ENCODE measurements at places on chromosomes 6 and 20.
A peak's percentile ranks its signal among the peaks of the same experiment; 100 is the strongest.

DNA sequence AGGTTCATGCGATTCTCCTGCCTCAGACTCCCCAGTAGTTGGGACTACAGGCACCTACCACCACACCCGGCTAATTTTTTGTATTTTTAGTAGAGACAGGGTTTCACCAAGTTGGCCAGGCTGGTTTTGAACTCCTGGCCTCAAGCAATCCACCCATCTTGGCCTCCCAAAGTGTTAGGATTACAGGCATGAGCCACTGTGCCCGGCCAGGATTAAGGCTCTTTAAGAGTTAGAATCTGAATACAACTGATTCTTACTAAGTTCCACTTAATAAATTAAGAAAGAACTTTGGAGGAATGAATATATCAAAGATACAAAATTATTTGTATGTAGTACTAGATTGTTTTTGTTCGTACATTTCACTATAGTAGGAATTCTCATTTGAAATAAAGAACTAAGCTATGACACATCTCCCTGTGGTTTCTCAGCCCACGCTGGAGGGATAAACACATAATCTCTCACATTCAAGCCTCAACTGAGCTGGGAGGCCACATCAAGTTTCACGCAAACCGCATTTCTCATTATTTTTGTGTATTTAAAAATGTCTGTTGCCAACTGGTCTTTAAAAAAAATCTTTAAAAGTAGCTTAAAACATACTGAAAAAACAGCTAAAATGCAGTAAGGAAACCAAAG, 34.2 kb downstream of the DTNBP1 start:
- peak; percentile 46 for DNase-seq

GRCh38 chr20:14488756-14489479, 151.5 kb upstream of the FLRT3 start:
- DNase-seq: no peak

DNA sequence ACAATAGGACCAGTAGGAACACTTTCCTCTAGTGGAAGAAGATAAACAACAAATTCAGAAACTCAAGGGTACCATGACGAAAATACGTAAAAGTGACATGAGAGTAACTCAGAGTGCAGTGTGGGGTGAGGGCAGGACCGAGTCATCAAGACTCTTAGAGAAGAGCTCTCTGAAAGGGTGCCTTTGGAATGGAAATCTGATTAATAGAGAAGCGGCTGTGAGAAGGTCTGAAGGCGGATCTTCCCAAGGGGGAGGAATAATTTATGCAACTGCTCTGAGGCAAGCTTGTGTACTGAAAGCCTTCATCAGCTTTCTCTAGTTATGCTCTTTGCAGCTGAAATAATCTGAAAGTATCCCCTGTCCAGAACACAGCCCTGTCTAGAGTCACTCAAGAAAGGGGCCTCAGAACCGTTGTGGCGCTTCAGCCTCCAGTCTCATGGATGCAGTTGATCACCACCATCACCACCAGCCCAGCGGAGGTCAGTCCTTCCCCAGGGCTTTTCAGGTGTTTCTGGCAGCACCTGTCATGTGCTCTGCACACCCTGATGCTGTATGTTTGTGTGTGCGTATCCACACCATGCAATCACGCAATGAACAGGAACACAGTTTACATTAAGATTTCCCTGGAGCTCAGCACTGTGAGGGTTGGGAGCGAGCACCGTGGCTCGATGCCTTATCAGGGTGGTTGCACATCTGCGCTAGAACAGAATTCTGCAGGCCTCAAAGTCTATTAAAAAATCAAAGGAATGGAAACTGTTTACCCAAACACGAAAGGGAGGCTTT, 396.5 kb downstream of the SMOC2 start:
- no peak for DNase-seq

DNA sequence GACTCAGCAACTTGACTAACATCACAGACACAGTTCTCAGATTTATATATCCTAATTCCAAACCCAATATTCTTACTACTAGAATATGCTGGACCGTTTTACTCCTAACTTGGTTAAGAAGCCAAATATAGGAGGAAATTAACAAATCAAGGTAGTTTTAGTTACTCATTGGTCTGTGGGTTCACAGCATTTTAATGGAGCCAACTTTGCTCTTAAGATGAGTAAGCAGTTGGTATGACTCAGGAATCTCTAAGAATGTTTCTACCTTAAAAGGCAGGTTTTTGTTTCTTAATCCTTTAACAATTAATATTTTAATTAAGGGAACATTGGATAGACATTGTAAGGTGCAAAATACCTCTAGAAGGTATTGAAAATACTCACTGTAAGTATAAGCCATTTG, 31.6 kb downstream of the OPRM1 start:
- DNase-seq: no peak

GRCh38 chr6:106495014-106495413, 134.3 kb downstream of the RTN4IP1 start:
- no peak for DNase-seq

GRCh38 chr6:118826096-118826495, 67.9 kb upstream of the ASF1A start:
- DNase-seq: no peak

DNA sequence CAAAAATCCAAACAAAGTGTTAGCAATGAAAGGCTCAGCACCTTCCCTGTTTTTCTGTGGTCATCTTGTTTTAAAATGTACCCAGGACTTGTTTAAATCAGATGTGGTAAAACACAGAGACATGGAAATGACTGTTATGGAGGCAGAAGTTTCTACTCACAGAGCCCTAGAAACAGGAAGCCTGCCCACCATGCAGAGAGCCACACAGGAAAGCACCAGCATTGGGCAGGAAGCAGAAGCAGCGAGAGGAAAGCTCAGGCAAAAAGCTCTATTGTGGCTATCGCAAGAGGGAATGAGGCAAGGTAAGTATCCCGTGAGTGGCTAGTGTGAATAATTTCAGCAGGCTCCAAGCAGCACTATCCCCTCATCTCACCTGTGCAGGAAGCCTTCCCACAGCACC, 42.8 kb downstream of the GPR6 start:
- DNase-seq: peak; percentile 65

- DNase-seq: no peak
Observed at GRCh38 chr6:121809211-121809610, 373.8 kb downstream of the GJA1 start.

GRCh38 chr6:14567842-14568241, 450.3 kb downstream of the CD83 start:
- DNase-seq: no peak

GRCh38 chr6:160167604-160168399, 46.2 kb downstream of the SLC22A1 start:
- no peak for DNase-seq

GRCh38 chr20:32087070-32087469, 22.4 kb upstream of the TM9SF4 start:
- no peak for DNase-seq

DNA sequence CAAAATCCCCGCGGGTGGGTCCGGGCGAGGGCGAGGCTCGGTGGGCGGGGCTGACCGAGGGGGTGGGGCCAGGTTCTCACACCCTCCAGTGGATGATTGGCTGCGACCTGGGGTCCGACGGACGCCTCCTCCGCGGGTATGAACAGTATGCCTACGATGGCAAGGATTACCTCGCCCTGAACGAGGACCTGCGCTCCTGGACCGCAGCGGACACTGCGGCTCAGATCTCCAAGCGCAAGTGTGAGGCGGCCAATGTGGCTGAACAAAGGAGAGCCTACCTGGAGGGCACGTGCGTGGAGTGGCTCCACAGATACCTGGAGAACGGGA, 809 bp downstream of the HLA-G start:
- peak; percentile 34 for DNase-seq

- DNase-seq: no peak
Observed at GRCh38 chr6:100182313-100182712, 188.3 kb upstream of the MCHR2 start.

DNA sequence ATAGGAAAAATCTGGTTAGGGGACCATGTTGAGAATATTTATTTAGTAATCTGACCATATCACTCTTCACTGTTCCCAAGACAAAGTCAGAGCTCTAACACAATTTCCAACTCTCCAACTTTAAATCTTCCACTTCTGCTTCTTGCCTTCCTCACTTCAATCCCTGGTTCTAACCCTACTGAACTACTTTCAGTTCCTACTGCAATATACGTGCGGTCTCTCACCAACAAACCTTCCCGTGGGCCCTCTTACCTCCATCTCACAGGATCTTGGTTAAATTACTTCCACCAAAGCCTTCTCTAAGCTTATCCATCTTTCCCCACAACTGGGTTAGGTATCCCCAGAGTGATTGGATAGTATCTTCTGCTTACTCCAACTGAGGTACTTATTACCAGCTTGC, 8.0 kb downstream of the EIF2S2 start:
- DNase-seq: no peak

DNA sequence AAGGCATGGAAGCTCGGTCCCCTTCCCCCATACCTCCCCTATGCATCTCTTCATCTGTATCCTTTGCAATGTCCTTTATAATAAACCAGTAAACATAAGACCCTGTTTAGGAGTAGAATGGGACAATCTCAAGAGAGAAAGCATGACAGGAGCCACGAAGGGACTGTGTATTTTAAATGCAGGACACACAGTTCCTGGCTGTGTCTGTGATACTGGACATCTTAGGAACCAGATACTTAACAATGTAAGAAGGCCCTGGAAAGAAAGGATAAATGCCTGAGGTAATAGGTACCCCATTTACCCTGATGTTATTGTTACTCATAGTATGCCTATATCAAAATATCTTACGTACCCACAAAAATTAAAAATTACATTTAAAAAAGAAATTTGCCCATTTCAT, 36.6 kb downstream of the NUDT3 start:
- no peak for DNase-seq
